ENCODE measurements at places on chromosomes 12 and 14.

DNA sequence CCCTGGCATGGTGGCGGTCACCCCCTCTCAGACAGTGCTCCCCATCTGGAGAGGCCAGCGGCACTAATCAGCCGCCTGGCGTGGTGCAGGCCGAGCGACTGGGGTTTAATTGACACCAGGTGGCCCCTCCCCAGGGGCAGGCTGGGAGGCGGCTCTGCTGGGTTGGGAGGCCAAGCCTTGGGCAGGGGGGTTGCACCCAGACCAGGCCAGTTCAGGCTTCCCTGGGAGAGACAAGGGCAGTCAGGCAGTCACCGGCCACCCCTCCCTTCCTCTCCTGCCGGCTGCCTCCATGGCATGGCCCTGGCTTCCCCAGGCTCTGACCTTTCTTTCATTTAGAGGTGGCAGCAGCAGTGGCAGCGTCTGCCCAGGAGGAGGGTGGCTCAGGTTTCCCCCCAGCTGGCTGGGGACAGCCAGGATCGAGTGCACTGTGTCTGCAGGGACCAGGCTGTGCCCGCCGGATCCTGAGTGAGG is 78.1 kb upstream of the NOS1 start:
- peak; percentile 27 for DNase-seq

DNA sequence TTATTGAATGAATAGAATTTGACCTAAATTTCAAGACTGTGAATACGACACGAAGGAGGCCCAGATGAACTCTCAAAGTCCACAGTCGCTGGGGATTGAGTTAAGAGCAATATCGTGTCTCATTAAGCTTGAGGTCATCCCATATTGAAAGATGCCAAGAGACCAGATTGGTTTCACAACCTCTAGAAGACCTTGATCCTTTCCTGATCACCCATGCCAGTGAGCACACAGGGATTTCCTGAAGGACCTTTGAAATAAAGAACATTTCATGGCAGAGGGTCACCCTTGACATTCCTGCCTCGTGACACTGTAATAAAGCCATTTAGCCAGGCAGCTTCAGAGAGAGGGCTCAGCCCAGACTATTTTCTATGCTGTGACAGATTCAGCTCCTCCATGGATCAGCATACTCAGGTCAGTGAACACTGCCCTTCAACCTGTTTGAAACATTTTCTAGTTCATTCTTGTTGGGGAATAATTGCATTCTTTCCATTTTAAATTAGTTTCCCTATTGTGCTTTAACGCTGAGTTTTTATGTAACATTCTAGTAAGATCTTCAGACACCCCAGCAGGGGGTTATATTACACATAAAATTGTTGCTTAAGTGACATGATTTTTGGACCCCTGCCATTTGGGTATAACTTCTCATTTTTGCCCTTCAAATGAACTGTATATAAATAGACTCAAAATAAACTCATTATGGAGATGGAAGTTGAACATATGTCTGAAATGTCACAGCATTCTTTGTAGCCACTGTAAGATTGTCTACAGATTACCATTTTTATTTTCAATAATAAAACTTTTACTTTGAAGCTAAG is 213.2 kb downstream of the C12orf50 start:
- DNase-seq: no peak

GRCh38 chr12:66921151-66921550 is 242.3 kb upstream of the GRIP1 start:
- no peak for DNase-seq

DNA sequence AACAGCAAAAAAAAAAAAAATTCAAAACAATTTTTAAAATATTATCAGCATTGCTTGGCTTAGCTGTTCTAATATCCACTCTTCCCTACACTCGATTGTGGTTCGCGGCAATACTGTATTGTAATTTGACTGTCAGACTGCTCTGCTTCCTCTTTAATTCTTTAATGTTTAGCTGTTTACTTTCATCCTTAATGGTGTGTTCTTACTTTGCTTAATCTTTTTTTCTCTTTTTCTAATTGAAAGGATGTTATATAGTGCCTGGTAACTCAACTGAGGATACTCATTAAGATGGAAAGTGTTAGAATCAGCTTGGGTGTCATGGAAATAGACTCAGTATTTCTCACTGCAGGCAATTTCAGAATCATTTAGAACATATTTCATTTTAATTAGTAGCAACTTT is 2.0 kb downstream of the ANO4 start:
- DNase-seq: no peak

DNA sequence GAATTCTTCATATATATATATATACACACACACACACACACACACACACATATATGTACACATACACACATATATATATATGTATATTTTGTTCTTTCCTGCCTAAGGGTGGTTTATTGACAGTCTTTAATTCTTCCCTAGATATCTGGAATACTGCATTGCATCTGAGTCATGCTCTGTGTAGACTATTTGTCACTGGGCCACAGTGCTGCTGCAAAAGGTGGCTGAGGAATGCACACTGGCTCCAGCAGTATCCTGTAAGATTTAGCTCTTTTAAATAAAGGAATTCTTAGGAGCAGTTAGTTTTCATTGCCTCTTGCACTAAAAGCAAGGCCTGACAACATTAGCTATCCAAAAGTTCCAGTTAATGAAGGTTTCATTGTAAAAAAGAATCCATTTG is 200.9 kb downstream of the APAF1 start:
- no peak for DNase-seq

GRCh38 chr14:94398182-94398479 is 9.7 kb upstream of the SERPINA1 start:
- no peak for DNase-seq

DNA sequence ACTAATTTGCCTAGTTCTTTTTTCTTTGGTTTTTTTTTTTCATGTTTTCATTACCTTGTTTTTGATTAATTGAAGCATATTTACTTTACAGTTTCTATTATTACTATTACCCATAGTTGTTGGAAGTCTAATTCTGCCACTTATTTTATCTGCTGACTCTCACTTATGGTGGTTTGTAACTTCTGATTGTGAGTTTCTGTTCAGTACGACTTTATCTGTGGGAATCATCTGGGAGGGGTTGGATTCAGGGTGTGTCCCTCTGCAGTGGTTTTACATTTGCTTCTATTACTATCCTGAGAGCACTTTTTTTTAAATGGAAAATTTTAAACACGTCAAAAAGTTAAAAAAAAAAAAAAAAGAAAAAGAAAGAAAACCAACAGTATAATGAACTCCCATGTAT is 26.4 kb upstream of the SOS2 start:
- DNase-seq: no peak

GRCh38 chr12:54968181-54968730 is 16.3 kb downstream of the TESPA1 start:
- no peak for DNase-seq

GRCh38 chr14:76993752-76994151 is 34.8 kb downstream of the IRF2BPL start:
- peak; percentile 81 for DNase-seq

- DNase-seq: no peak
These were observed 131.2 kb upstream of the FOXG1 start for GRCh38 chr14:28635387-28635786.

GRCh38 chr14:60175255-60175902 is 10.2 kb upstream of the DHRS7 start:
- DNase-seq: no peak

GRCh38 chr12:104544836-104545235 is 88.1 kb downstream of the CHST11 start:
- no peak for DNase-seq

- DNase-seq: no peak
These were observed 76.7 kb downstream of the MED13L start for GRCh38 chr12:116200812-116201211.

GRCh38 chr14:21061347-21061668 is 3.7 kb downstream of the RNASE8 start:
- DNase-seq: no peak

All from BE2C (cell line).